Urinary bladder (tissue), 4 donors: ENCODE measurements at places on chromosomes 5 and 9. TPM values are rescaled to one million over a fixed set of nuclear protein-coding genes. Genes with fewer than 3 reads are reported as not detected.
A peak's percentile ranks its signal among the peaks of the same experiment; 100 is the strongest.

The SMIM27 gene
- 1.3 TPM for total RNA-seq

The PAX5 gene
- 0.26 TPM for total RNA-seq

The SEMA5A gene
- total RNA-seq, result 78.6 TPM

The MYO10 gene
- 21.3 TPM for total RNA-seq

The GRIA1 gene
- 3.0 TPM for total RNA-seq

The NDST1 gene
- 27.1 TPM for total RNA-seq

The LCN1 gene
- total RNA-seq, result not detected

- no peak for DNase-seq
These were observed 52.7 kb upstream of the EQTN start for GRCh38 chr9:27349698-27350080.

- no peak for DNase-seq
These were observed 96.1 kb downstream of the NUDT12 start for GRCh38 chr5:103466495-103466894.

DNA sequence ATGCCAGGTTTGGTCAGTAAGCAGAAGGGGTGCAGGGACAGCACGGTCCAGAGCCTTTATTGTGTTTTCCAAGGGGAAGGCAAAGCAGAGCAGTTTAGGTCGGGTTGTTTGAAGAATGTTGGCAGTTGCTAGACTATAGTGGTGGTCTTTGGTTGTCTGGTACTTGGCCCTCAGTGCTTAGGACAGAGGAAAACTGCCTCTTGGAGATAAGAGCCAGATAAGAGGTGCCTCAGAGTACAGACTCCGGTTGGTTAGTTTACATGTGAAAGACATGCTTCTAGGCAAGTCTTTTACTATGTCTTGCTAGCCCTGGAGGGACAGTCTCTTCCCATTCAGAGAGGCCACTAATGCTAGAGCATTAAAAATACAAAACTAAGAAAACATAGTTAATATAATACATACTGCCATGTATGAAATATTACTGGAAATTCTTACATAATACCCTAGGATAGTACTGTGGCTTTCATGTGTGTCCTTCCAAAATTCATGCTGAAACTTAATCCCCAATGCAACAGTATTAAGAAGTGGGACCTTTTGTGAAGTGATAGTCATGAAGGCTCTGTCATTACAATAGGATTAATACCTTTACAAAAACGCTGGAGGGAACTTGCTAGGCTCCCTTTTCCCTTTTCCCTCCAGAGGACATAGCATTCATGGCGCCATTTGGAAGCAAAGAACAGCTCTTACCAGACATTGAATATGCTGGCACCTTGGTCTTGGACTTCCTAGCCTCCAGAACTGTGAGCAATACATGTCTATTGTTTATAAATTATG is 280.4 kb downstream of the TMEM167A start:
- DNase-seq, result no peak

DNA sequence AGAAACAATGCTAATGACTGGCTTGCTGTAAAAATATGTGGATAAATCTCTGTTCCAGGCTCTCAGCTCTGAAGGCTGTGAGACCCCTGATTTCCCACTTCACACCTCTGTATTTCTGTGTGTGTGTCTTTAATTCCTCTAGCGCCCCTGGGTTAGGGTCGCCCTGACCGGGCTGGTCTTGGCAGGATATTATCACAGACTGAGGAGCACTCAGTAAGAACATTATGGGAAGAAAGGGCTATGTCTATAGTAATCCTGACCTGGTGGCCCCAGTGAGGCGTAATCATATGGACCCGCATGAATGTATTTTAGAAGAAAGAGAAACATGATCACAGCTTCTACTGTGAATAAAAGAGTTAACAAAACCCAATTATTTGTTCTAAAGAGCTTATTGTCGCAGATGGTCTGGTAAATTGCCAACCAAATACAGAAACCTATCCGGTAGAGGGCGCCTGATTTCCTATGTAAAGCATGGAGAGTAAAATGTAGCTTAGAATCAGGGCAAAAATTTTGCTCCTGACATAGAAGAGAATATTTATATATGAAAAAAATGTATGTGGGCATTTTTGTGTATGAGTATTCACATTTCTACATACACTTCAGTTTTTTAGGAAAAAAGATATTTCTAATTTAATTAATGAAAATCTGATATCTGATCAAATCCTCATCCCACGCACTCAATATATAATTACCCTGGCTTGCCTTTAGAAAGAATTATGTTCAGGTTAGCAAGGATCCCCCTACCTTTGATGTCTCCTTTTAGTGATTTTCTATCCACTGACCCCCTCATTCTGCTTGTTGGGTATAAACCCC is 5.8 kb upstream of the IFNA1 start:
- DNase-seq, result peak; percentile 4

DNA sequence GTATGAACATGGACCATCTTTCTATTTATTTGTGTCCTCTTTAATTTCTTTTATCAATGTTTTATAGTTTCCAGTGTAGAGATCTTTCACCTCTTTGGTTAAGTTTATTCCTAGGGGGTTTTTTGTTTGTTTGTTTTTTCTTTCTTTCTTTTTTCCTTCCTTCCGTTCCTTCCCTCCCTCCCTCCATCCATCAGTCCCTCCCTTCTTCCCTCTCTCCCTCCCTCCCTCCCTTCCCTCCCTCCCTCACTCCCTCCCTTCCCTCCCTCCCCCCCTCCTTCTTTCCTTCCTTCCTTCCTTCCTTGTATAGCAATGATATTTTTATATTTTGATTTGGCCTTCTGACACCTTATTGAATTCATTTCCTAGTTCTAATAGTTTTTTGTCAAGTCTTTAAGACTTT is 23.4 kb upstream of the IGFBPL1 start:
- no peak for DNase-seq
